ENCODE measurements at places on chromosomes 3 and 15.

DNA sequence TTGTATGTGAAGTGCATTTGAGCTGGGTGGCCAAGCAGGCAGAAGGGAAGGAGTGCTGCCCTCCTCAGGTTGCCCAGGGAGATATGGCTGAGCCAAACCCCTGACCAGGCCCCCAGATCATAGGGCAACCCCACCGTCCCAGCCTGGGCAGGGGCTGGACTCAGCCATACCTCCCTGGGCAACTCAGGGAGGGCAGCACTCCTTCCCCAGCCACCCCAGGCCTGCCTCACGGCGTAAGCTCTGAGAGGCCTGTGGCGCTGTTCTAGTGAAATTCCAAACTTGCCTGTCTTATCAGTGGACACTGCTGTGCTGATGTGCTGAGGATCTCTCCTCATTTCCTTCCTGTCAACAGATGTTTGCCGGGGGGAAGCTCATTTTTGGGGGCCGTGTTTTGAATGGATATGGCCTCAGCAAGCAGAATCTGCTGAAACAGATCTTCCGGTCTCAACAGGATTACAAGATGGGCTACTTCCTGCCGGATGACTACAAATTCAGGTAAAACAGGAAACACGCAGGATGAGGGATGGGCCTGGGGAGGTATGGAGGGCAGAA is 57.6 kb upstream of the FGD5 start:
- no peak for DNase-seq

GRCh38 chr15:36414670-36415069 is 164.8 kb upstream of the CDIN1 start:
- DNase-seq, result peak; percentile 88

GRCh38 chr15:72751751-72752455 is 31.7 kb downstream of the ADPGK start:
- no peak for DNase-seq

- no peak for DNase-seq
Measured at GRCh38 chr15:65512807-65513416, 4.6 kb downstream of the DPP8 start.

- DNase-seq, result peak; percentile 81
Measured at GRCh38 chr3:159711560-159712333, 276.9 kb upstream of the IL12A start.

DNA sequence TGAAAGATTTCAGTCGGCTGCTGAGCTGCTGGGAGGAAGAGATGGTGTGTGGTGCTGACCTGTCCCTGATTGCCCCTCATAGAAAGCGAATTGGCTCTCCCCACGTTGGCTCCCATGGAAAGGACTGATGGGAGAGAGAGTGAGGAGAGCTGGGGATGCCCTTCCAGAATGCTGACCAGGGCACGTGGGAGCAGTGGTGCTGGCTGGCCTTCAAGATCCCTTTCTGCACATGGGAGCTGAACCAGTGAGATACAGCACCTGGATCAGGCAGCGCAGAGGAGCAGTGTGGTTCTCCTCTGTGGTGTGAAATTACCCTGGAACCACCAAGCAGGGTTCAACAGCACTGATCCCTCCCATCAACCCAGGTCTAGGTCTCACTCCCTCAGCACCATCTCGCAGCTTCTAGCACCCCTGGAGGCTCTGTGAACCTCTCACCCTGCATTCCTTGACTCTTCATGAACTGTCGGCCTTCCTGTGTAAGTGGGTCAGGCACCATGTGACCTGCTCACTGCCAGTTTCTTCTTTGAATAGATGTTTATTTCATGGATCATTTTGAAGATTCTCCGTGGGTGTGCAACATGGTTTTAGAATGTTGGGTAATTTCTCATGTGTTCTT is 55.7 kb downstream of the CACNA1D start:
- no peak for DNase-seq

DNA sequence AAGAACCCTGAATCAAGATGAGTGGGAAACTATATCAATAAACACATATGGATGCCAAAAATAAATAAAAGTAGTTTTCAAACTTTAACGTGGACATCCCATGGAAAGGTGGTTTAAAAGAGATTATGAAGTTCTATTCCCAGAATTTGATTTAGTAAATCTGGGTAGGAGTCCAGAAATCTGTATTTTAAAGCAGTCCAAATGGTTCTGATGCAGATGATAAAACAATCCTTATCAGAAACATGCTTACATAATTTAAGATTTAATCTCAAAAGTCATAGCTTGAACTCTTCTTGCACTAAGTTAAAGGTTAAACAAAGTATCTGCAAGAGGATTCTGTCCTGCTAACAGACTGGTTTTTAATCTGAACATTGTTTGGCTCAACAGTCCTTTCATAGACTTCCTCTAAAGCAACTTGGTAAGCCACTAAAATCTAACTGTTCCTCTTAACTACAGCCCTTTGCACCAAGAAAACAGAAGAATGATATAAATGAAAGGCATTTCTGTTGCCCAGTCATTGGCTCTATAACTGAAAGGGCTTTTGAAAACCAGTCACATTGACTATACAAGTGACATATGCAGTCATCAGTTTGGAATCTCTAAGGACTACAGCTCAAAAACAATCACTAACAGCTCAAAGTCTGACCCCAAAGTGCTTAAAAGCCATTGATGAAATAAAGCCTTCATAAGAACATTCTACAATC is 23.4 kb upstream of the MAP4 start:
- DNase-seq, result peak; percentile 35

- DNase-seq, result no peak
Measured at GRCh38 chr15:78873793-78874765, 1.4 kb downstream of the MORF4L1 start.

DNA sequence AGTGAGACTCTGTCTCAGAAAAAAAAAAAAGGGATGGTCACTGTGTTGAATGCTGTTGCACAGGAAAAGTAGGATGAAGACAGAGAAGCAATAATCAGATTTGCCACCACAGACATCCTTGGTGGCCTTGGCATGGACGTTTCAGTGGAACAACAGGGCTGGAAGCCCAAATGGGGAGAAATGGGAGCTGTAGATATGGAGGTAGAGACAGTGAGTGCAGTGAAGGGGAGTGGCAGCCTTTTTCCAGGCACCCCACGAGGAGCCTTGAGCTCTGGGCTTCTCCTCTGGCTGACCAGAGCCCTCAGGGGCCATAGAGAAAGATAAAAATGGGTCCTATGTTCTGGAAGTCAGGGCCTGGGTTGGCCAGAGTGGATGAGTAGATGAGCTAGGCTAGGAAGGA is 12.3 kb upstream of the DOCK3 start:
- DNase-seq, result no peak

DNA sequence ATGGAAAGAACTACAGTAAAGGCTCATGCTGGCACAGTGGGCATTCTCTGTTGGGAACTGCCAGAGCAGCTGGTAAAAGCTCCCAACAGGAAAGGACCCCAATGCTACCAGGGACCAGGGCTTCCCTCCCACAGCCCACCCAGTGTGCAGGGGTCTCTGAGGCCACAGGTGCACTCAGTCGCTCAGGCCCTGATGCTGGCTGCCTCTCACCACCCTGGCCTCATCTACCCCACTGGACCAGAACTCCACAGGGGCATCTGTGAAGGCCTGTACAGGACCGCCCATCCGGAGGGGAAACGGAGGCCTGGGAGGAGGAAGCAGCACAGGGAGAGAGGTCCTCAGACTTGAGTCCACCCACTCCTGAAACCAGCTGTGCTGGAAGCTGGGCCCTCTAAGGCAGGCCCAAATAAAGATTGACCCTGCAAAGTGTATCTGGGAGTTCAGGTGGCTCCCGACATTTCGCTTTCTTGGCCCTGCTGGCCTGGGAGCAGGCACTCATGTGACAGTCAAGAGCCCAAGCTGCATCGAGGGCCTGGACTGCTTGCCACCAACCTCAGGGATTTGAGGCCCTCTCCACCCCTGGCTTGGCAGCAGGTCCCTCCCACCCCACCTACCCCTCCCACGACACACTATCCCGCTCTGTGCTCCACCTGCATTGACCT is 12.7 kb downstream of the KLF15 start:
- no peak for DNase-seq

- no peak for DNase-seq
Measured at GRCh38 chr3:35565048-35565447, 74.3 kb upstream of the ARPP21 start.

- no peak for DNase-seq
Measured at GRCh38 chr3:76345878-76346277, 560.5 kb upstream of the ZNF717 start.

DNA sequence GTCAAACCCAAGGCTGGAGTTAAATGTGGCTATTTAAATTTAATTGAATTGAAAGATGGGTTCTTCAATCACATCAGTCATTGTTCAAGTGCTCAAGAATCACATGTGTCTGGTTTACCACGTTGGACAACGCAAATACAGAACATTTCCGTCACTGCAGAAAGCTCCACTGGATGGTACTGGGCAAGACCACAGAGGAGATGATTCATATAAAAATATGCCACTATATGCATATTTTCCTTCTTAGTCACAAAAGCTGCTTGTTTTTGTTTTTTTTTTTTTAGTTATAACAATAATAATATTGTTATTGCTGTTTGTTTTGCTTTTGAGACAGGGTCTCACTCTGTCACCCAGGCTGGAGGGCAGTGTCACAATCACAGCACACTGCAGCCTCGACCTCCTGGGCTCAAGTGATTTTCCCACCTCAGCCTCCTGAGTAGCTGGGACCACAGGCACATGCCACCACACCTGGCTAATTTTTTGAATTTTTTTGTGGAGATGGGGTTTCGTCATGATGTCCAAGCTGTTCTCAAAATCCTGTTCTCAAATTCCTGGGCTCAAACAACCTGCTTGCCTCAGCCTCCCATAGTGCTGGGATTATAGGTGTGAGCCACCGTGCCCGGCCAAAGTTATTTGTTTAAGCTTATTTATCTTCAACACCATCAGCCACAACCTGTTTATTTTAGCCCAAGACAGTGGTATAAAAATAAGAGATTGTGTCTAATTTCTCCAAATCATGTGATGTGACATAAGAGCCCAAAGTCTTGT is 19.4 kb downstream of the RTP3 start:
- DNase-seq, result peak; percentile 77

- peak; percentile 37 for DNase-seq
Measured at GRCh38 chr3:144055604-144056003, 84.0 kb downstream of the DIPK2A start.

GRCh38 chr15:72285402-72285801 is 13.0 kb upstream of the PARP6 start:
- no peak for DNase-seq

Measured in bronchial epithelial cell (primary cell).